ENCODE measurements at places on chromosomes 2 and 18.

GRCh38 chr18:54775686-54776085 lies 52.6 kb upstream of the RAB27B start:
- no peak for DNase-seq

- DNase-seq, result no peak
Measured at GRCh38 chr2:212814941-212815340, 276.3 kb upstream of the ERBB4 start.

DNA sequence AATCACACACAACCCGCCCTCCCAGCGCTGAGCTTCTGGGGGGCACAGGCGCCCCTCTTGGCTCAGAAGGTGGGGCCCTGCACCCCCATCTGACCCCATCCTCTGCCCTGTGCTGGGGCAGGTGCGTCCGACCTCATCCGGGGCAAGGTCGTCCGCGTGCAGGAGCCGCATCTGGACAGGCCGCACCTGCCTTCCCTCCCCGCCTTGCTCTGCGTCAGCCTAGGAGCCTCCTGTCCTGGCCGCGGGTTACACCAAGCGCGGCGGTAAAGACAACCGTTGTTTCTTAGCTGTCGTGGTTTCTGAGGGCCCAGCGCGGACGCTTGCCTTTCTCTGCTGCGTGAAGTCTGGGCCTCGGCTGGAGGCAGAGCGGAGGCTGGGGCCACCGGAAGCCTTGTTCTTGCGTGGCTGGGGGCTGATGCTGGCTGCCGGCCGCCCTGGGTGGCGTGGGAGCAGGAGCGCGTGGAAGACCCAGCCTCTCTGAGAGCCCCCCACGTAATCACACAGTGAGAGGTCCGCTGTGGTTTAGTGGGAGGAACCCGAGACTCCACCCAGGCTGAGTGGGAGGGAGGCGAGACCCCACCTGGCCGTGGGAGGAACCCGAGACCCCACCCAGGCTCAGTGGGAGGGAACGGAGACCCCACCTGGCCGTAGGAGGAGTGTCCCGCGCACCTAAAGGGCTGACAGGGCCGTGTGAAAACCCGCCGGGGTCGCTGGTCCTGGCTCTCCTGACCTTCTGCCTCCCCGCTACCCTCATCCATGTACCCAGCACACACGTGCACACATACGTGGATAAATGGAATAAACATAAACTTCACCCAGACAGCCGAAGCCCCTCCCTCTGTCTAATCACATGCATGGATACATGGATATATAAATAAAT lies 51.8 kb downstream of the KCNG2 start:
- DNase-seq, result no peak

DNA sequence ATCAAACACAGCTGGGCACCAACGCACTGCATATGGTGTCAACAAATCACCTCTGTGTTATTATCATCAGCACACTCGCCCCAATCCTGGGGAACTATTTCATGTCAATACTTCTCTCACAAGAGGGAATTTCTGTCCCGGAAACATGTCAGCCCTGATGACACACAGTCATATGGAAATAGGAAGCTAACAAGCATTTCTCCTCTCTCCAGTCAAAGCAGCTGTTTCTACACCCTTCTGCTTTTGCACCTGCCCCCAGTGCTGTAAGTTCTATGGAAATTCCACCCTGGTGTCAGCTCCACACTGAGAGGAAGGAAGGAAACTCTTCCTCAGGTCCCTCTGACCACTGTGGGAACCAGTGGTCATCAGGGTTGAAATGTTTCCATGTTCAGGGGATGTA lies 447.6 kb upstream of the ID2 start:
- DNase-seq, result no peak

- no peak for DNase-seq
Measured at GRCh38 chr2:224973112-224974016, 68.9 kb downstream of the DOCK10 start.

DNA sequence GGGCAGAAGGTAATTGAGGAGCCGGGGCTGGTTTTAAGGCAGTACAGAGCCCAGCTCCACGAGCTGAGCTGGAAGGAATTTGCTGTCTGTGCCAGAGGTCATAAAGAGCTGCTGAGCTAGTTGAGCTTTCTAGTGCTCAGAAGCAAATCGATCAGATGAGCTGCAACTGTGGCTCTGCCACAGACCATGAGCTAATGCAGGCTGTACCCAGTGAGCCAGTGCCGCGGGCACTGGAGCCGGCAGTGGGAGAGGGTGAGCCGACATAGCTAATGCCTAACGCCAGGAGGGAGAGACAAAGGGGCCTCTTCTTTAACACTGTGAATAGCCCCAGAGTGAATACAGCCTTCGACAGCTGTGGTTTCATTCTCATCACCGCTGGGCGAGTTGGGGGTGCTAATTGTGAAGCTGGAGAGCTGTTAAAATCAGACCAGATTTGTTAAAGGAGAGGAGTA lies 410.1 kb upstream of the TCF4 start:
- DNase-seq, result no peak

All from stimulated activated CD4-positive, alpha-beta T cell treated with anti-CD3 and anti-CD28 coated beads, Interleukin-2, amount 100 ng/mL, for 24 hours (primary cell).